ENCODE measurements at places on chromosomes 5 and 9.
A peak's percentile ranks its signal among the peaks of the same experiment; 100 is the strongest.

GRCh38 chr5:105931881-105932421 is 1738.8 kb downstream of the EFNA5 start:
- DNase-seq = no peak

GRCh38 chr9:93567271-93567959 is 9.0 kb upstream of the PHF2 start:
- DNase-seq = no peak

DNA sequence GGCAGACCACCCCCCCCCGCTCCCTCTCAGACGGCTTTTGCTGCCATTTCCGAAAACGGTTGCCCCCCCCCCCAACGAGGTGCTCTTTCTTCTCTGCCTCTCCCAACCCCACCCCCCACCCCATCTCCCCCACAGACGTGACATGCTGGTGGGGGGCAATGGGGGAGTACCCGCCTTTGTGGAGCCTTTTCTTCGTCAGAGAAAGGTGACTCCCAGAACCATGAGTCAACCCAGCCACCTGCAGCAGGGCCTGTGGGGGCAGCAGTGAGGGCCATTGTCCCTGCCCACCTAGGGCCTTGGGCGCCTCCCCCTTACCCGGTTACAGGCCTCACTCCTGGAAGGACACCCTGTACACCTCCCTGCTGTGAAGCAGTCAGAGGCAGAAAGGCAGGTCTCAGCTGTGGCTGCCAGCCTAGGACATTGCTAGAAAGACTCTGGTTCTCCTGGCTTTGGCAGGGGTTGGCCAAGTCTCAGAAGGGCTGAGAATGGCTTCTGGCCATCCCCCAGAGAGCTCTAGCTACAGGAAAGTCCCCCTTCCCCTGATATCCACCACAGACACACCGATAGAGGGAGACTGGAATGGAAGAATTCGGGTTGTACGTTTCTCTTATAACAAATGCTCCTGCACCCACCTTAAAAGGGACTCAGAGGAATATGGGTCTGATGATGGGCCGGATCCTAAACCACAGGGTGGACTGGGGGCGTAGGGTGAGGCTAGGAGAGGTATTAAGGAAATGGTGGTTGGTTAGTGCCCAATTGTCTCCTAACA is 2.2 kb downstream of the DNAJB5 start:
- DNase-seq = no peak

DNA sequence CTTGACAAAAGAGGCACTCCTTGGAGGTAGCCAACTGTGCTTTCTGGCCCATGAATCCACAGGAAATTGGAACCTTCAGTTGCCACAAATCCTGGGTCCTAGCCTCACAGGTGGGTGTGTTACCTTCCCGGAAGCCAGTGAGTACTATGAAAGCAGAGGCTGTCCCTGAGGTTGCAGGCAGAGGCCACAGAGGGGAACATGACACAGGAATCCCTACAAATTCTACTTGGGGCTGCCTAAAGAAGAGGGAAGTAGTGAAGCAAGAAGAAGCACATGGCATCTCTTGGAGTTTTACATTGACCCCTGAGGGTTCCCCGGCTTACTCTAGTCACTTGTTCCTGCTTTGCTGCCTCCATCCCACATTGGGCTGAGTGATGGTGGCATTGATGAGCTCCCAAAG is 2.6 kb downstream of the SLC22A5 start:
- DNase-seq = no peak

GRCh38 chr5:78905084-78905938 is 79.8 kb downstream of the ARSB start:
- no peak for DNase-seq

DNA sequence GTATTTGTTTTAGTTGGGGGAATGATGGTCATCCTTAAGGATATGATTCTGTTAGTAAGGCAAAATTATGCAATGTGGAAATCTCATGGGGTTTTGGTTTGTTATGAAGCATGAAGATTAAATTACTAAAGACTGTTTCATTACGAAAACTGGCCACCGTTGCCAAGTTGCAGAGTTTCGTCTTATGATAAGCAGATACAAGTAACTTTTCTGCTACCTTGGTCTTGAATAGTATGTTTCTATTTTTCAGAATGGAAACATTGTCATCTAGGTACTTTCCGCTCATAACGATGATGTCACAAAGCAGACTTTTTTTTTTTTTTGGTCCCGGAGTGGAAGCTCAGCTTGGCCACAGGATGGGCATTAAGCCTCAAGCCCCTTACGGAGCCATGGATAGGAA is 4.2 kb downstream of the CCNI2 start:
- peak; percentile 63 for DNase-seq

DNA sequence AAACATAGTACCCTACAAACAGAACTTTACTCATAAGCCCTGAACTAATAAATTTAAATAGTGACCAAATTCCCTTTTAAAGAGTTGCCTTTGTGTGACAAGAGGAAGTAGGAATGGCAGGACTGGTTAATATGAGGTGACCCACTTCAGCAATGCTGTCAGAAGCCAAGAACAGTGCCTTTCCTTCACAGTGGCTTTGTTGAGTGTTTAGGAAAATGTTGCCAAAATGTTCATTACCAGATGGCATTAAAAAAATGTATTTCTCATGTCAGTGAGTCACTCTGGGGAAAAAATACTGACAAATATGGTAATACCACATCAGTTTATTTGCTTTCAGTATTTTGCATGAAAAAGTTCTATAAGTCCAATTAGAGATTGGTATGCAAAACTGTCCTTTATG is 103.3 kb downstream of the DIRAS2 start:
- DNase-seq = no peak
